Spinal cord (tissue), 10 donors: ENCODE measurements at places on chromosomes 13 and 19. TPM values are rescaled to one million over a fixed set of nuclear protein-coding genes. Genes with fewer than 3 reads are reported as not detected.

Gene TLE6
- total RNA-seq = 5.0 TPM

Gene ZNF320
- 28.8 TPM for total RNA-seq

GRCh38 chr13:98143157-98143553 is 261 bp downstream of the FARP1 start:
- no peak for DNase-seq
- no peak overlapping the region for H3K4me3 ChIP-seq
- peaks cover 27% of the 10 kb centered on the region for H3K4me1 ChIP-seq
- H3K27ac ChIP-seq = no peak overlapping the region
- H3K27me3 ChIP-seq = peaks cover 3% of the 10 kb centered on the region

DNA sequence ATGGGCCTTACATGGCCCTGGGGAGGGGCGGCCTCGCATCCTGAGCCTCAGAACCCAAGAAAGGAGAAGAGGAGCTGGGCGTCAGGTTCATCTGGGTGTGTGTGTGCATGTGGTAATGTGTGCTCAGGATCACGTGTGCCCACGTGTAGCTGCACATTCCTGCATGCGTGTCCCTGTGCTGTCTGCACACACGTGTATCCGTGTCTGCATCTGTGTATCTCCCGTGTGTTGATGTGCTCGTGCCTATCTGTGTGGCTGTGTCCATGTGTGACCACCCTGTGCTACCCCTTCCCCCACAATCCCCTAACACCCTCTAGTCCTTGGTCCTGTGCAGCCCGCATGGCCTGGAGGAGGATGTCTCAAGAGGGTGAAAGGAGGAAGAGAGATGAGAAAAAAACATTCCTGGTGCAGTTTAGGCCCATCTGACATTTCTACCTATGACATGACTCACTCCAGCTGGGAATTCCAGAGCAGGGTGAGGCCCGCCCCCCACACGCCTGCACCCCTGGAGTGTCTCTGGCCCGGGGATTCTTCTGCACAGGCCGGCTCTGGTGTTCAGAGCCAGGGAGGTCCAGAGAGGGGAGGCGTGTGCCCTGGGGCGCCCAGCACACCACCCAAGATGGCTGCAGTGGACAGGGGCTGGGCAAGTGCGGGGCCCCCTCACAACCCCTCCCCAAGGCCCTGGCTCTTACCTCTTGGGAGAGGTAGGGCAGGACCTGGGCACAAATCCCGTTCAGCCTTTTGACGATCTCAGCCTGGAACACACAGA is 7.1 kb downstream of the TLE5 start:
- peaks cover 51% of the 10 kb centered on the region for H3K4me1 ChIP-seq
- DNase-seq = no peak

DNA sequence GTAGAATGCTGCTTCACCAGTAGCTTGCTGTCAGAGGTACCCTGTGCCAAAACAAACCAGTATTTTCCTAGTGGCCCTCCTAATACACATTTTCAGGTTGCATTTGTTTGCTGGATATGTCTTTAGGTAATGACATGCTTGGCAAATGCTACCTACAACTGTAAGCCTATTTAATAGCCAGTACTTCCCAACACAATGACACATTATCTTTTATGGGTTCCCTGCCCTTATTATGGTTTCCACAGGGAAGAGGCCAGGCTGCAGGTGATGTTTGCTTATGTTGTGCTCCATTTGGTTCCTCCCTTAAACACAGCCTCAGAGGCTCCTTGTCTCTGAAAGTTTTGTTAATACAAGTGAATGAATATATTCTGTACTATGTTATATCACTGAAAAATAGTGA is 24.7 kb downstream of the FRY start:
- no peak for DNase-seq
- H3K36me3 ChIP-seq = no peaks in the 10 kb centered on the region
- H3K27ac ChIP-seq = no peak overlapping the region

Gene GTF2F1
- 26.2 TPM for total RNA-seq

Gene CGB3
- total RNA-seq = 0.72 TPM
